ENCODE measurements at places on chromosomes 6 and 20.

DNA sequence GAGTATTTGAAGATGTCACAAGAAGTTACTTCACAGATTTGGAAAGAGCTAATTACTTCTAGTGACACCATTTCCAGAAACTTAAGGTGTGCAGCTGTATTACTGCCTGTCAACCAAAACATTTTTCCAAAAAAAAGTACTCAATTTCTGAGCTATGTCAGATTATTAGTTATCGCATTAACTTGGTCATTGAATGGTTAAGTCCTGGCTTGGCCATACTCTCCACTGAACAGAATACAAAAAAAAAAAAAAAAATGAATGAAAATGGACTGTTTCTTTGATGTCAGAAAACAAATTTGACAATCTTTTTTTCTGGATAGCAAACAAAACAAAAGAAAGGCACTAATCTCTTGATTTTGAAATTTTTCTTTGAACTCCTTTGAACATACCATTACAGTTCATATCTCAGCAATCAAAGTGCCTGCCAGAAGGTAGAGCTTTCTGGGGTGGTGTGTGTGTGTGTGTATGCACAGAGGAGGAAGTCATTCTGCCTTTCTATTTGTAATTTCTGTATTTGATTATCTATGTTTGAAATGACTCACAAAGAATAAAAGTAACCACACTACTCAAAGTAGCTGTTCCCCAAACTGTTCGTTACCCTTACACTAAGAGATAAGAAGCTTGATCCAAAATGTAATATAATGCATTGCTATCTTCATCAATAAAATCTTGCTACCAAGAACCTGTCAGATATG is 210.8 kb upstream of the FUT9 start:
- no peak for DNase-seq

GRCh38 chr6:133595111-133595761 is 293.7 kb upstream of the TCF21 start:
- DNase-seq: no peak

- DNase-seq: no peak
Measured at GRCh38 chr6:165632194-165632593, 30.8 kb downstream of the PDE10A start.

DNA sequence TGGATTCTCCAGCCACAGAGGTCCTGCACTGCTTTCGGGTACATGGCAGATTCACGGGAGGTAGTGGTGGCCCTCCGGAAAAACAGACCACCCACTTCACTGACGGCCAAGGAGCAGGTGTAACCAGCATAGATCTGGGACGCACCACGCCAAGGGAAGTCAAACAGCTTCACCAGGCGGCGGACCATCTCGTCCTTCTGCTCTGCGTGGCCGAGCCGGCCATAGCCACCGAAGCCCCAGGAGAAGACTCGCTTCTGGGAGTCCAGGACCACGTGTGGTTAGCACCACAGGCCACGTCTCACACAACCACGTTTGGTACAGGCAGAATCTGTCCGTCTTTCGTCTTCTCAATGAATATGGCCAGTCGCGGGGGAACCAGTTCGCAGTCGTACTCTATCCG is 184.8 kb upstream of the COL21A1 start:
- no peak for DNase-seq

- no peak for DNase-seq
Measured at GRCh38 chr6:52330470-52330869, 31.5 kb upstream of the PAQR8 start.

DNA sequence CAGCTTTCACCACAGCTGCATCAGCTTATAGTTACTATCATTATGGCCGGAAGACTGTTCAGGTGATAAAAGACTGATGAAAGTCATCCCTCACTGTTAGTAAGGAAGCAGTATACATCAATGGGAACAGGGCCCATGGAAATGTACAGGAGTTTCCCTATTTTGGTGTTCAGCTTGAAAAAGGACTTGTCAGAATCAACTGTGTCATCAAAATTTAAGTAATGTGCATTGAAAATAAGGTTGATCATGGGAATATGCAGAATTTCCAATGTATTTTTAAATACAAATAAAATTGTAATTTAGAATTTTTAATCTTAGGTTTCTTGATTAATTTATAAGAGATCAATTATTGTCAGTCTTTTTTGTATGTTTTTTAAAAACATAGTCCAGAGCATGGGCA is 16.8 kb downstream of the LRRN4 start:
- no peak for DNase-seq

GRCh38 chr6:151436802-151437201 is 15.1 kb downstream of the RMND1 start:
- no peak for DNase-seq

DNA sequence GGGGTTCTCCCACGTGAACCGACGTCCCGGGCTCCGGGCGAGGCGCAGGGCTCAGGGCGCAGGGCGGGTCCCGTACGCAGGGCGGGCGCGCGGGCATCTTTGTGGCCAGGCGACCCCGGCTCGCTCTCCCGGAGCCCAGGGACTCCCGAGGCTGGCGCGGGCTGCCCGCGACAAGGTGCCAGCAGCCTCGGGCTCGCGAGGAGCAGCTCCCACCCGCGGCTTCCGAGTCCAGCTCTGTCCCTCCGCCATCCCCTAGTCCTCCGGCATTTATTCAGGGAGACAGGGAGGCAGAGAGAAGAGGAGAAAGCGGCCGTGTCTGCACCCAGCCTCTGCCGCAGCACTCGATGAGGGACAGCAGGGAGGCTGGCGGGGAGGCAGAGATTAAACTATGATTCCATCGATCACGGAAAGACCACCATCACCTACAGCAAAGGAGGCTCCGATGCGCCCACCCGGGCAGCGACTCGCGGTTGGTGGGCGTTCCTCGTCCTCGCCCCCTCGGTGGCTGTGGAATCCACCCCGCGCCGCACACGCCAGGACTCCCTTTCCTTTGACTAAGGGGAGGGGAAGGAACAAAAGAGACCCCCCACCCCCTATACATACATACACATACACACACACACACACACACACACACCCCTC is 1.1 kb downstream of the RGS17 start:
- DNase-seq: no peak

- no peak for DNase-seq
Measured at GRCh38 chr20:59204165-59204894, 40.7 kb downstream of the ZNF831 start.

DNA sequence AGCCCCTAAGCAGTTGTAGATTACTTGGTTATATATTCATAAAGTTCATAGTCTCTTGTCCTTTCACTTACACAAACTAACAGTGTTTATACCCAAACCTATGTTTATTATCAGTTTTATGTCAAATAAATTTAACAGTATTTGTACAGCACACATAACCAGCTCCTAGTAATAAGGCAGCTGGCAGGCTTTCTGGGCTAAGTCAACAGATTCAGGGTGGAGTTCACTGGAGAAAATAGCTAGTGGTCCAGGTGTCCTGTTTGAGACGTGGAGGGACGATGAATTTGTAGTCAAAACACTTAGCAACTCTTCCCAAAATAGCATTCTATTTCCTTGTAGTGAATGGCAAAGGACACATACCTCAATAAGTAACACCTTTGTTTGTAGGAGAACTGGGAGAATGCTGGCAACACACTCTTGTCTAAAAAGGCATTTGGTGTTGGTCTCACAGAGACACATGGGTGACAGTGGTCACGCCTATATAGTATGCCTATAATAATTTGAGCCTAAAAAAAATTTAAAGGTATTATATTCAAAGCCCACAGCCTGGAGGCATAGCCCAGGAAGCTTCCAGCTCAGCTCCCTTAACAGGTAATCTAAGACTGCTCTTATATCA is 156.4 kb upstream of the CARMIL1 start:
- DNase-seq: no peak

GRCh38 chr6:46015119-46015968 is at the start of gene CLIC5:
CLIC5 (minus strand) TSS chr6:46015860; CDS start chr6:46015542, 318 bp downstream.
- no peak for DNase-seq

DNA sequence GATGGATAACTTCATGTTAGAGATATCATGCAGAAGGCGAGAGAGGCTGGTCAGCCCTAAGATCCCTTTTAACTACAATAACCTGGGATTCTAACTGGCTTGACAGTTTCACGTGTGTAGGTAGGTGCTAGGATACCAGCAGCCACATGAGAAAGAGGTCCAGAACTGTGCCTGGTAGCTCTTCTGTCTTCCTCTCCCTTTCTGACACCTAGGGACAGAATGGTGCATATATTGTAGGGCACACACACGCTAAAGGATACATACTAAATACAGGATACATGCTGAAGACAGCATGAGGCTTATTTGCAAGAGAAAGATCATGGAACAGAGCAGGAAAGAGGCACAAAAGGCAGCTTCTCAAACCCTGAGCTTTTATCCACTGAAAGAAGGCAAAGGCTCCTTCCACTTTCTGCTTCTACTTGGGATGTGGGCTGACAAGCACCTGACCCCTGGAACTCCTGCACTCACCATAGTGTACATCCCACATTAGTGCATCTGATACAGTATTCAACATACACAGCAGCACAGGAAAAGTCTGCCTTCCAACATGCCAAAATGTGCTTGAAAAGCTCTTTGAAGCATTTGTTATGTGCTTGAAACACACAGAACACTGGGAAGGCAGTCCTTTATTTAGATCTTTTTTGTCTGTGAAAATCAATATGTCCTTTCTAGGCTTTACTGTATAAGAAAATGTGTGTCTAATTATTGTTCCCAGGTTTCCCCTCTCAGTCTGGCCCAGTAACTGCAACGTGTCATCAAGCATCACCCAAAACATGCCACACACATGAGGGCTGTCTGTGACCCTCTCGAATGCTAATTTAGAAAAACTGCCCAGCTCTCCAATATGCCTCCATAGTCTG is 3.2 kb downstream of the SLC22A23 start:
- DNase-seq: no peak

GRCh38 chr6:139308286-139308916 is 16.6 kb upstream of the TXLNB start:
- DNase-seq: no peak

DNA sequence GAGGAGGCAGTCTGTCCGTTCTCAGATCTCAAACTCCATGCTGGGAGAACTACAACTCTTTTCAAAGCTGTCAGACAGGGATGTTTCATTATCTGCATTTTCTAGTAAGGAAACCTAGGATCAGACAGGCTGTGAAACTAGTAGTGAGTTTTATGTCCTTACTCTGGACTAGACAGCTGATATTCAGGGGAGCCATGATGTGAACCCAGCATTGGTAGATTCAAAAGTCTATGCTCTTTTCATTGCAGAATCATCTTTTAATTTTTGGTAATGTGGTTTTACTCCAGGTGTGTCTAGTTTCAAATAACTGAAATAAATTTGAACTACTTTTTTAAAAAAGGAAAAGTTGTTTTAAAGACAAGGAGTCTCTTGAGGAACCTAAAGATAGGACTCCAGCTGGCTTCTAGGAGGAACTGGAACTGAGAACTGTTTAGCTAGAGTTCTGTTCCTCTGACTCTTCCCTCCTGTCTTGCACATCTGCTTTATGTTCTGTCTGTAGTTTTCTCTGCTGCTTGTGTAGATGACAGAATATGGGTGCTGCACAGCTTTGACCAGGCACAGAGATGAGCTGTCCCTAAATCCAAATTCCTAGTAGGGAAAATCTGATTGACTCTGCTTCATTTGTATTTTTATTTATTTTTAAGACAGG is 27.8 kb upstream of the RNF144B start:
- no peak for DNase-seq

- no peak for DNase-seq
Measured at GRCh38 chr20:46850416-46850815, 44.2 kb upstream of the EYA2 start.

DNA sequence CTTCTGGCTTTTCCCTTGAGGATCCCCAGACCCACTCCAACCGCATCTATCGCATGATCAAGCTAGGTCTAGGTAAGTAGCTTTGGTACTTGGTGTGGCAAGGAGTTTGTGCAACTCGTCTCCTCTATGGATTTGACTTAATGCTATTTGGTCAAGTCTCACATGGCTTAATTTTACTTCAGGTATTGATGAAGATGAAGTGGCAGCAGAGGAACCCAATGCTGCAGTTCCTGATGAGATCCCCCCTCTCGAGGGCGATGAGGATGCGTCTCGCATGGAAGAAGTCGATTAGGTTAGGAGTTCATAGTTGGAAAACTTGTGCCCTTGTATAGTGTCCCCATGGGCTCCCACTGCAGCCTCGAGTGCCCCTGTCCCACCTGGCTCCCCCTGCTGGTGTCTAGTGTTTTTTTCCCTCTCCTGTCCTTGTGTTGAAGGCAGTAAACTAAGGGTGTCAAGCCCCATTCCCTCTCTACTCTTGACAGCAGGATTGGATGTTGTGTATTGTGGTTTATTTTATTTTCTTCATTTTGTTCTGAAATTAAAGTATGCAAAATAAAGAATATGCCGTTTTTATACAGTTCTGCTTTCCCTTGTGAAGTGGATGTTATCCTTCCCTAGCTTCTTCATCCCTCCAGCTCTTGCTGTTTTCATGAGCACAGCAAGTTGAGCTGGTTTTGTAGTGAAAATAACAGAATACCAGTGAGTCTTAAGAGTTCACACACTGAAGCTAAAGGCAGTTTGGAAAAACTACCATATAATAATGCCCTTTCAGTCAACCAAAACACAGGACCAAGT is 3.8 kb downstream of the SLC35B2 start:
- DNase-seq: no peak

- no peak for DNase-seq
Measured at GRCh38 chr6:132365281-132365907, 35.9 kb downstream of the MOXD1 start.

- DNase-seq: no peak
Measured at GRCh38 chr6:167575158-167575696, 250.3 kb downstream of the TTLL2 start.

DNA sequence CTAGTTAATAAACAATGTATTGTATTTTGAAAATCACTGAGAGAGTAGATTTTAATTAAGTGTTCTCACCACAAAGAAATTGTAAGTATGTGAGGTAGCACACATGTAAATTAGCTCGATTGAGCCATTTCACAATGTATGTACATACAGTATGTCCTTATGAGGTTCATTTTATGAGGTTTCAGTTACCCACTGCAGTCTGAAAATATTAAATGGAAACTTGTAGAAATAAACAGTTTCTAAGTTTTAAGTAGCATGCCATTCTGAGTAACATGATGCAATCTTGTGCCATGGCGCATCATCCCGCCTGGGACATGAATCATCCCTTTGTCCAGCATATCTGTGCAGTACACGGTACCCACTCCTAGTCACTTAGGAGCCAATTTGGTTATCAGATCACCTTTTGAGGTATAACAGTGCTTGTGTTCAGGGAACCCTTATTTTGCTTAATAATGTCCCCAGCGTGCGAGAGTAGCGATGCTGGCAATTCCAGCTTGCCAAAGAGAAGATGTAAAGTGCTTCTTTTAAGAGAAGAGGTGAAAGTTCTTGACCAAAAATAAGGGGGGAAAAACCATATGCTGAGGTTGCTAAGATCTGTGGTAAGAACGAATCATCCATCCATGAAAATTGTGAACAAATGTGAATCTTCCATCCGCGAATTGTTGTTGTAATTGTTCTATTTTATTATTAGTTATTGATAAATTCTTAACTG is 64.7 kb downstream of the KCNS1 start:
- DNase-seq: no peak

GRCh38 chr6:29603930-29604329 is 19.0 kb downstream of the OR2H2 start:
- no peak for DNase-seq

- DNase-seq: no peak
Measured at GRCh38 chr20:51801122-51801822, 1.0 kb downstream of the SALL4 start.

DNA sequence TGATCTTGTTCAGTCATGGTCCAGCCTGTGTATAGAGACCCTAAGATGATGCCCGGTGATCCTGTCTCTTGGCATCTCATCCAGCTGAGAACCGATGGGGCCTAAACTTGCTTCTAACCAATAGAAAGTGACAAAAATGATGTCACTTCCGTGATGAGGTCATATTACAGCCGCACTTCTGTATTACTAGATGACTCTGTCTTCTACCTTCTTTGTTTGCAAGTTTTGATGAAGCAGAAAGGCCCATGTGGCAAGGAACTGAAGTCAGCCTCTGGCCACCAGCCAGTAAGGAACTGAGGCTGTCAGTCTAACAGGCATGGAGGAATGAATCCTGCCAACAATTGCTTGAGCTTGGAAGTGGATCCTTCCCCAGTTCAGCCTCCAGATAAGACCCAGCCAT is 32.8 kb upstream of the HLA-C start:
- no peak for DNase-seq

Data from stimulated activated CD8-positive, alpha-beta memory T cell treated with anti-CD3 and anti-CD28 coated beads, Interleukin-7, amount 100 ng/mL, for 1 hour (primary cell).